Progenitor cell of endocrine pancreas (in vitro differentiated cells): ENCODE measurements at places on chromosomes 1 and 21.
A peak's percentile ranks its signal among the peaks of the same experiment; 100 is the strongest.

DNA sequence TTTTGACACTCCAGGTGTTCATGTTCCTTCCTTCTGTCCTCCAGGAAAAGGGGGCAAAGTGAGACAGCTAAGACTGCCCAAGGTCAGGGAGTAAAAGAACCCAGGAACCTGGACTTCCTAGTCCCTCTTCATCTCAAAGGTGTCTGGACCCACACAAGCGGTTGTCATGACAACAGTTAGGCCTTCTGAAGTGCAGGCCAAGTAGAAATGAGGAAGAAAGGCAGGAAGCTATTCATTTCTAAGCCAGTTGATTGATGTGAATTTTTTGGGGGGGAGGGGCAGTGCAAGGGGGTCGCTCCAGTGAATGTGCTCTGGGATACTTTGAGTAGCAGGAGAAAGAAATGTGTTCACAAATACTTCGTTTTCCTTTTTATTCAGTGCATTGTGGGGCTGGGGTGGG is 114.3 kb downstream of the NAV1 start:
- no peak for DNase-seq

DNA sequence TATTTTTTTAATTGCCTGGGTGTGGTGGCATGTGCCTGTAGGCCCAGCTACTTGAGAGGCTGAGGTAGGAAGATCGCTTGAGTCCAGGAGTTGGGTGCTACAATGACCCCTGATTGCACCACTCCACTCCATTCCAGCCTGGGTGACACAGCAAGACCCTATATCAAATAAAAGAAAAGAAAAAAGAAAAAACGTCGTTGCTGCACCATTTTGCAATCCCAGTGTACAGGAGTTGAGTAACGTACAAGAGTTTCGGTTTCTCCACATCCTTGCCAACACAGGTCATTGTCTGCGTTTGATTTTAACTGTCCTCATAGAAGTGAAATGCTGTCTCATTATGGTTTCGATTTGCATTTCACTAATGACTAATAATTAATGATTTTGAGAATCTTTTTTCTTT is 7.9 kb downstream of the ZNF684 start:
- no peak for DNase-seq

GRCh38 chr21:28993293-28993629 is 584 bp upstream of the LTN1 start:
- DNase-seq: no peak

DNA sequence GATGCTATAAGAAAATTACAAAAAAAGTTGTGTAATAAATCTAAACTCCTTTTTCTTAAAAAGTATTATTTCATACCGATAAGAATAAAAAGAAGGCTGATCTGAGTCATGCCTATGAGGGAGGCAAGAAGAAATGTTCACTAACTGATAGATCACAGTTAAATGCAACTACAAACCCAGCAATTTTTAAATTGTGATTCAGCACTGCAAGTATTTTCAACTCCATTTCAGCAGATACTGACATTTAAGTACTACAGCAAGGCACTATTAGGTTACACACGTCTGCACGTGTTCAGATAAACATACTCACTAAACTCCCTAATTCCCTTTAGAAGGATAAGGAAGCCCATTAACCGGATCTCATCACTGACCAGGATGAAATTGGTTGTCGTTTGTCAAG is 213.3 kb upstream of the ZRANB2 start:
- no peak for DNase-seq

- DNase-seq: no peak
Observed at GRCh38 chr1:110420874-110421793, 13.6 kb upstream of the LAMTOR5 start.

GRCh38 chr1:68223687-68224086 is 8.6 kb downstream of the WLS start:
- no peak for DNase-seq

GRCh38 chr1:15804060-15804459 is 3.4 kb downstream of the UQCRHL start:
- DNase-seq: no peak

- DNase-seq: no peak
Observed at GRCh38 chr1:2402420-2402819, 9.9 kb downstream of the PEX10 start.

DNA sequence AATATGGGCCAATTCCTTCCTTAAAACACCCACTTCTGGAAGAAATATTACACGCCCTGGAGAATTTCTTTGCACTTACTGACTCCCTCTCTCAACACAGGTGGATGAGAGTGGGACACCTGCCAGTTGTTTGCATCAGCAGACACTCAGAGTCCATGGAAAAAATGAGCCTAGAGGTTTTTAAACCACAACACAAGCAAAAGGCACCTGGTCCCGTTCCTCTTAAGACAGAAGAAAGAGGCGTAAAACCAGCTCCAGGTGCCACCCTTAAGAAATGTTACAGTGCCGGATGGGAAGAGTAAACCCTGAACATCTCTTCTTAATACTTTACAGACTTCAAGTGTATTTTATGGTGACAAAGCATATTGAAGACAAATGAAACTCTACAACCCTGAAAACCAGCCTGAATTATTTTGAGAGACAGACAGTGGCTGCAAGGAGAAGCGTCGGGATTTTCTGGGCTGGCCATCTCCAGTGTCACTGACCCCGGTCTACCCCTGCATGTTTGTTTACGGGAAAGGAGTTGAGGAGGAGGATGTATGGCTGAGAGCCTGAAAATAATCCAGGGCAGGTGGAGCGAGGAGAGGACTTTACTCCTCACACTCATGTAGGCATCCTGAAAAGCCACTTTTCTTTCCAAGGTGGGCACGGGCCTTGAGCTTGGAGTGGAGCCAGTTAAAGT is 7.8 kb upstream of the RIPK4 start:
- no peak for DNase-seq

DNA sequence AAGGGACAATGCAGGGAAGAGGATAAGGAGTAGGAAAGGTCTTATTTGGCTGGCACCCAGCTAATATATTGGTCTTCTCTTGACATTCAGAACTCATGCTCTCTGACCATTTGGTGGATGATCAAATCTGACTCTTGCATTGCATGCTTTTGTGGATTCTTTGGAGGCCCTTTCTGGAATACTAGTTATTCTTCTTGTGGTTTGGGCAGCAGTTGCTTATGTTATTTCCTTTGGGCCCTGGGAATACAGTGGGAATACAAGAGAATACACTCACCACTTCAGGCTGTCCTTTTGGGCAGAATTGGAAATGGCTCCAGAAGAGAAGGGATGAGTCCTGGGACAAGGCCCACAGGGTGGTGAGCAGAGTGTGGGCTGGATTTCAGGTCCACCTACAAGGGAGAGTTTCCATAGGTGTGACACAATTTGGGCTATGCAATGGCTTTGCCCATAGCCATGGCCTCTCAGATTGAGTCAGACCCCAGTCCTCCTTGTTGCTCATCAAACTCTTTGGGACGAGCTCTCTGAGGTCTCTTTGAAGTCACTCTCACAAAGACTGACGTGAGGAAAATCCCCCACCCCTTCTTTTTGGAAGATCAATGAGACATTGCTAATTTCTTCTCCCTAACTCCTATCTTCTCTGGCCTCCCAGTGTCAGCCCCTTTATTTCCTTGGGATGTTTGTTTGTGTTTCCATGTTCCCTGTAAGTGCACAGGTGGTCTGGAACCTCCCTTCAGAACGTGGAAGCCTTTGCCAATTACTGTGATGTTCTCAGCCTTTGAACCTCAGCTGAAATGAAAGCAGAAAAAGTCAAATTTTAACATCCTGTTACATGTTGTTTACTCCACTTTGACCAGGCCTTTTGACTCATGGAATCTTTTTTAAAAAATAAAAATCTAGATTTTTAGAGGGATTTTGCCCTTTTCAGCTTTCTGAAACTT is 19.4 kb downstream of the HSD11B1 start:
- DNase-seq: no peak

DNA sequence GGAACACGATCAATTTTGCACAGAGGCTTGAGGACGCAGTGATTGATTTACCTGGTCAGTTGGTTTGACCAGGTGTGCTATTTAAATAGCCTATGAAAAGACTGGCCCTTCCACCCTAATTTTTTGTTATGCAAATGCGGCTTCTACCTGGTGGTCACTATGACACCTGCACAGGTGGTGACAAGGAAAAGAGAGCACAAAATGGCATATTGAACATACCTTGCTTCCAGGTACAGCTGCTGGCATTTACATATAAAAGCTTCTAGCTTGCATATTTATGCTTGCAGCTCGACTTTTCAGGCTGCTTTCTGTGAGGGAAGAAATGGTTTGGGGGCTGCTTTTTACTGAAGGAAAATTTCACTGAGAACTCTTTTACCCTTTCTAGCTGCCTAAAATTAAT is 15.3 kb upstream of the FMO4 start:
- DNase-seq: no peak

DNA sequence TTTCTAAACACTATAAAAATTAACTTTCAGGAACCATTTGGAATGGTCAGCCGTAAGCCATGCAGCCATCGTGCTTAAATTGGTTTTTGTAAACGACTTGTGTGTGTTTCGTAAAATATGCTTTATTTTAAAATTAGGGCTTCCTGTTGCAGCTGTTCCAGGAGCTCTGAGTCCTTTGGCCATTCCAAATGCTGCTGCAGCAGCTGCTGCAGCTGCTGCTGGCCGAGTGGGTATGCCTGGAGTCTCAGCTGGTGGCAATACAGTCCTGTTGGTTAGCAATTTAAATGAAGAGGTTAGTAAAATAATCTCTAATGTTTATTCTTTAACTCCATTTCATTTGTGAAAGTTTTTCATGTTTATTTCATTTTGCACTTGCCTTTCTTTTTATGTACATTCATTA is 83.1 kb downstream of the PTBP2 start:
- DNase-seq: no peak

GRCh38 chr1:189686288-189686687 is 791.4 kb downstream of the BRINP3 start:
- no peak for DNase-seq

GRCh38 chr21:30234050-30234449 is 18.2 kb upstream of the CLDN8 start:
- DNase-seq: no peak

DNA sequence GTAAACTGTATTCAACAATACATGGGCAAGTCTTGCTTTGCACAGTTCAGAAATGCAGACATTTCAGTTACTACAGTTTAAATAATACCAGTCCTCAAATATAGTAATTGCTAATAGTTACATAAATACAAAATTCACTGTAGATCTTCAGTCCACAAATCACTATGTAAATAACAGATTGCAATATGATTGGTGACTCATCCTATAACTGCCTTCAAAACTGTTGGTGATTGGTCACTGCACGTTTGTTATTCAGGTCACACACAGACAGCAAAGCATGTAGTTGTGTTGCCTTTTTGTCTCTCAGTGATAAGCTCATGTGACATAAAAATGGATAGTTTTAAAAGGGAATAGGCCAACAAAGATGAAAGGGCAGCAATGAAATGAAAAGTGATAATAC is 186.5 kb upstream of the CTTNBP2NL start:
- DNase-seq: no peak

DNA sequence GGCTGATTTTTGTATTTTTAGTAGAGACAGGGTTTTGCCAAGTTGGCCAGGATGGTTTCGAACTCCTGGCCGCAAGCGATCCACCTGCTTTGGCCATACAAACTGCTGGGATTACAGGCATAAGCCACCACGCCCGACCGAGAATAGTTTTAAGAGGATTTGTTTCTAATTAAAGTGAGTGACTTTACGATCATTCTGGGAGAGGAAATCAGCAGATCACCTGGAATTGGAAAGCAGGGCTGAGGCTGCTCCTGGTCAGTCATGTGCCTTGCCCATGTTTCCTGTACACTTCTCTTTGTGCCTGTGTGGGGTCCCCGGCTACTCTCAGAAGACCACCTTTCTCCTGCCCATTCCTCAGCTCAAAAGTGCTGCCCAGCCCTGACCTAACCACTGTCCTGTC is 33.9 kb downstream of the ZBTB8B start:
- DNase-seq: no peak

- DNase-seq: peak; percentile 91
Observed at GRCh38 chr1:67561704-67562113, 123.3 kb upstream of the GADD45A start.

DNA sequence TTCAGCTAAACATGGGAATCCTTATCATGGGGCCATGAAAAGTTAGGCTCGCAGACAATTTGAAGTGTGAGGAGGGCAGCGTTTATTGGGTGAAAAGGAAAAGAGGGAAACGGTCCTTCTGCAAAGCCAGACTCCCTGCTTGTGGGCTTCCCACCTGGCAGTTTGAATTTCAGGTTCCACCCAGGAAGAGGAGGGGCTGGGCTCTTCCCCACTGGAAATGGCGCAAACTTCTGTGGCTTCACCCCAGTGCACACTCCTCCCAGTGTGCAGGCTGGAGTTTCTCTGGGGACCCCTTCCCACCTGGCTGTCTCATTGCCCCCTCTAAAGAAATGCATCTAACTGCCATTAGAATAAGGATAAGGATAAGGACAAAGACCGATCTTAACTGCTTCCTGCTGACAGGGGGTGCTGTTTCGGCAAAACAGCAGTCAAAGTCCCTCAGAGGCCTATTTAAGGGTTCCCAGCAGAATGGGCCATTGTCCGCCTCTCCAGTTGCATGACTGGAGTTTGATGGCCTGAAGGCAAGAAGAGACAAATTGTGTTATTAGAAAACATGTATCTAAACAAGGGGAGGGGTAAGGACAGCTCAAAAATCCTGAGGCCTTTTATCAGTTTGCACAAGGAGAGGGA is 20.4 kb downstream of the AIM2 start:
- DNase-seq: no peak

- no peak for DNase-seq
Observed at GRCh38 chr1:108750476-108751181, 4.2 kb downstream of the STXBP3 start.

- no peak for DNase-seq
Observed at GRCh38 chr1:157659576-157660247, 40.9 kb downstream of the FCRL3 start.

DNA sequence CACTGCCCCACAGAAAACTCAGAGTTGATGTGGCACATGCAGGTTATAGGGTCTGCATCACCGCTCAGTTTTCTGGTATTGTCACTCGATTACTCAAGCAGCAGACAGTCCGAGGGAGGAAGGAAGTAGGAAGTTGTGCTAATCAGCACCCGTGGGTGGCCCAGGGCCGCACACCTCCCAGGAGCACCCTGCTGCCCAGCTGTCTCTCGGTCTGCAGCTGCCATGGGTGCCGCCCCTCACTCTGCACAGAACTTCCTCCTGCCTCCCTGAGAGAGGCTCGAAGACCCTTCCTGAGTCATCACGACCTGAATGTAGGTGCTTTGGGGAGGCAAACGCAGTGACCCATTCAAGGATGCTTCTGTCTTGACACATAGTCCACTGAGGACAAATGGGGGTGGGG is 4.2 kb upstream of the TFF3 start:
- DNase-seq: no peak

GRCh38 chr1:206709772-206710459 is 25.2 kb downstream of the MAPKAPK2 start:
- no peak for DNase-seq

DNA sequence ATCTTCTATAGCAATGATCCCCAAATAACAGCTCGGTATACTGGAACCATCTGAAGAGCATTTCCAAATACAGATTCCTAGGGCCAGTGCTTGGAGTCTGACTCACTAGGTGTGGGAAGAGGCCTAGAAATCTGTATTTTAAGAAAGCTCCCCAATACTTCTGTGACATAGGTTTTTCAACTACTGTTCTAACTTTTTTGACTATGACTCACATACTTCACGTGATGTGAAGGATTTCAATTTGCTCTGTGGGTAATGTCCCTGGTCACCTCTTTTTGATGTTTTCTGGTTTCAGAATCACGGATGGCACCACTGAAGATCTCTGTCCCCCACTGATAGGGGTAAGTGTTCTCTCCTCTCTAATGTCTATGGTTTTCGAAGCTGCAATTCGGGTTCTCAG is 11.0 kb downstream of the ORC1 start:
- DNase-seq: no peak

- DNase-seq: no peak
Observed at GRCh38 chr1:76075877-76076276, 1.3 kb downstream of the ST6GALNAC3 start.

GRCh38 chr1:63595435-63595834 is 2.2 kb downstream of the PGM1 start:
- no peak for DNase-seq
